Activated CD4-positive, alpha-beta T cell treated with anti-CD3 and anti-CD28 coated beads, Interleukin-2, Interleukin-6, amounts not matched to agents 100 ng/mL and 50 ng/mL, durations not matched to agents 16 hours and 8 hours (primary cell): ENCODE measurements at places on chromosomes 12 and 14.
A peak's percentile ranks its signal among the peaks of the same experiment; 100 is the strongest.

DNA sequence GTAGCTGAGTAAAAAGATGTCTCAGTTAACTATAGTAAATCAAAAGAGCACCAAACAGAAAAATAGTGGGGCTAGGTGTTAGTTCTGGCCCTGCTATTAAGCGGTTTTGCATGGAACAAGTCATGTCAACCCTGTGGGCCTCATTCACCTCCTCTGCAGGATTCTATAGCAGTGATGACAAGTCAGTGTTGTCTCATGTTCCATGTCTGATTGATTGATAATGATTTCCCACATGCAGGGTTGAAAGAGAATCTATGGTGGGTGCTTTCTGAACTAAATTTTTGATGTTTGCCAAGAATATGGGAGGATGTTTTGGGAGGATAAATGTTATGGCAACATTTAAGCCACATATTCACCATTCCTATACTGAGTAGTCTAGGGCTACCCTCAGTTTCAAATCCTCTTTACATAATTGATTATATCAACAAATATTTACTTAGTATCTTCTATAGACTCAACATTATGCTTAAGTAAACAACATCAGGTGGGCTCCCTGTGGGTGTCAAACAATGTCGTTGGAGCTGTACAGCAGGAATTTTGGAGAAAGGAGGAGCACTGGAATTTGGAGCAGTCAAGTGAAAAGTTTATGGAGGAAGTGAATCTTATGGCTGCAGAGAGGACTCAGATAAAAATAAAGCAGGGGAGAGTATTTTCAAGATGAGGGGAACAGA is 48.6 kb downstream of the IRAK3 start:
- no peak for DNase-seq

GRCh38 chr14:67583711-67584644 is 16.1 kb downstream of the PIGH start:
- DNase-seq: peak; percentile 35

- DNase-seq: no peak
These were observed 2.7 kb downstream of the NCKAP5L start for GRCh38 chr12:49825360-49825970.

GRCh38 chr14:61319706-61320105 is 1.7 kb upstream of the PRKCH start:
- no peak for DNase-seq

GRCh38 chr14:33704481-33704880 is 246.4 kb downstream of the EGLN3 start:
- DNase-seq: no peak

- DNase-seq: no peak
These were observed 37.2 kb downstream of the ATP2B1 start for GRCh38 chr12:89671469-89671868.

- DNase-seq: no peak
These were observed 49.5 kb downstream of the TSPAN19 start for GRCh38 chr12:84986586-84986985.

DNA sequence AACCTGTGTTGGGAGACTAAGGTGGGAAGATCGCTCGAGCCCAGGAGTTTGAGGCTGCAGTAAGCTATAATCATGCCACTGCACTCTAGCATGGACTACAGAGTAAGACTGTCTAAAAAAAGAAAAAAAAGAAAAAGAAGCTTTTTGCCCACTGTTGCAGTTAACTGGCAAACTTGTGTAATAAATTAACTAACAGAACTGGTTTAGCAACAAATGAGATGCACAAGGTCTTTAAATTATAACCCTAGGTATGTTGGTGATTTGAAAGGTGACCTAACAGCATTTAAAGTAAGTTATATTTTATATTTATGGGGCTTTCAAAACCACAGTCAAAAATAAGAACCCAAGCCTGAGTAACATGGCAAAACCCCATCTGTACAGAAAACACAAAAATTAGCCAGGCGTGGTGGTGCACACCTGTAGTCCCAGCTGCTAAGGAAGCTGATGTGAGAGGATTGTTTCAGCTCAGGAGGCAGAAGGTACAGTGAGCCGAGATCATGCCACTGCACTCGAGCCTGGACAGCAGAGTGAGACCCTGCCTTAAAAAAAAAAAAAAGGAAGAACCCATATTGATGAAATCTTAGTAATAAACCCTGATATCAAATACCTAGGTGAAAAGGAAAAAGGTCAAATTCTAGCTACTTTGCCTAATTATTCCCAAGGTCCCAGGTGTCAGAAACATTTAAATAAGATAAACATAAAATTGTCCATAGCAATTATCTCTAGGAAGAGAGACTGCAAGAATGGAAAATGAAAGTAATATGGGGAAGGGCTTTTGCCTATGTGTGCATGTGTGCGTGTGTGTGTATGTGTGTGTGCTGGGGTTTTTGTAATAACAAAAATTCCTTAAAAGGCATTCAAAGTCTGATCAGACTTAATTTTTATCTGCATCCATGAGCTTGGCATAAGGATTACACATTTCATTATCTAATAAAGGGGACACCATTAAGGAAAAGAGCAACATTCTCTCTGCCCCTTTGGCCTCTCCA is 15.4 kb downstream of the SYNE2 start:
- DNase-seq: no peak

DNA sequence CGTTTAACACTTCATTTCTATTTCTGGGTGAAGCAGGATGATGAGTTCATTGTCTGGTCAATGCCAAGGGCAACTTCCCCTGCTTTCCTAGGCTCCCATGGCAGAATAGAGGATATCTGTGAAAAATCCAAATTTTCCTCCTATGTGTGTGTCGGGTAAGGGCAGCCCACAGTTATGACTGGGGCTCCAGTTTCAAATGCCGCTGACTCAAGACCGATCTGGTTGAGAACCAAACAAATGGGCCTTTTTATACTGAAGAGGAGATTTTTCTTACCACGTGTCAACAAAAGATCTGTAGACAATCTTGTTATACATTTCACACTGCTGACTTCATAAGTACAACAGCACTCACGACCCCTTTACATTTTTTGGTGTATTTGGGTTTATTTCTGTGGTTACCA is 120.8 kb downstream of the CHST11 start:
- peak; percentile 40 for DNase-seq

DNA sequence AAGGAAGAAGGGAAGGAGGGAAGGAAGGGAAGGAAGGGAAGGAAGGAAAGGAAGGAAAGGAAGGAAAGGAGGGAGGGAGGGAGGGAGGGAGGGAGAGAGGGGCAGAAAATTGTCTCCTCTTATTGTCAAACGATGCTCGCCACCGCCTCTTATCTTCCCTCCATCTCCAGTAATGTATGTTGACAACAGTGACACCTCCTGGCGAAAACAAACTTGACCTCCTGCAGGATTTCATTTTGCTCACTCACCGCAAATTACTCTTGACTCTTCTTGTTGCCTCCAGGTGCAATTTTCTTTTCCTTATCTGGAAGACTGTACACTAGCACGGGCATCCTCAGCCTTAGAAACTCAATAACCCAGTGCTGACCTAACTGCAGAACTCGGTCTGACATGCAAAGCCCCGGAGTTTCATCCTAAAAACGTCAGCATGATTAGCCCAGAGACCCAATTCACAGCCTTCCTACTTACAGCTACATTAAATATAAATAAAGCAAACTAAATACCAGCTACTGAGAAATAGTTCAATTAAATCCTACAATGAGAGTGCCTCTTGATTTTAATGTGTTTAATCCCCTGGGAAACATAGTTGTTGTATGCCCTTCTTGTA is 512.4 kb upstream of the TMPO start:
- peak; percentile 54 for DNase-seq

DNA sequence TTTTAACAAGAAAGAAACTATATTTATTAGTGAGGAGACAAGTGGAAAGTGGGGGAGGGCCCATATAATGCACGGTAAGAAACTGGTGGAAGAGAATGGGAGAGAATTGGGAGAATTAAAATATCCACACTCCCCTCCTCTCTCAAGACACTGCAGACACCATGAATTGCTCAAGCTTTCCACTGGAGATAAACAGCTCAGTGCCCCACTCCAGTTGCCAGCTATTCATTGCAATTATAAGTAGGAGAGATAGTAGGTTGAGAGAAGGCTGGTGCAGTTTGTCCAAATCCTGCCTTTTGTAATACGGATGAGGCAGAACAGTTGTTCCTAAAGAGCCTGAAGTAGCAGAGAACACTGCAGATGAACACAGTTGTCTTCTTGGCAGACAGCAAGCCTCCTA is 38.2 kb downstream of the DCAF5 start:
- DNase-seq: no peak

- DNase-seq: no peak
These were observed 273.1 kb upstream of the NOVA1 start for GRCh38 chr14:26870722-26871617.

DNA sequence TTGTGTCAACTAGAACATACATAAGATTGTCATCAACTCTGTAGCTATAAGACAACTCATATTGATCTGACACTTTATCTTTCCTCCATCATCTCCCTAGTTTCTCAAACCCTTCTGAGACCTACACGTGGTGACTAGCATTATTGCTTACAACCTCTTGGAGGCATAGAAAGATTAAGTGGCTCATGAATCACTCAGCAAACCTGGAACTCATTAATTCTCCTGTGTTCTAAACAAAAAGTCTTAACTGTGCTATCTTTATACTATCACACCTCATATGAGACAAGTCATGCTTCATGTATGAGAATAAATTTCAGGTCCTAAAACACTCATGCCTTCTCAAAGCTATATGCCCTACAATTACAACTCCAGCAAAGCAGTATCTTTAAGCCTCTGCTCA is 408.6 kb upstream of the SYT1 start:
- no peak for DNase-seq

DNA sequence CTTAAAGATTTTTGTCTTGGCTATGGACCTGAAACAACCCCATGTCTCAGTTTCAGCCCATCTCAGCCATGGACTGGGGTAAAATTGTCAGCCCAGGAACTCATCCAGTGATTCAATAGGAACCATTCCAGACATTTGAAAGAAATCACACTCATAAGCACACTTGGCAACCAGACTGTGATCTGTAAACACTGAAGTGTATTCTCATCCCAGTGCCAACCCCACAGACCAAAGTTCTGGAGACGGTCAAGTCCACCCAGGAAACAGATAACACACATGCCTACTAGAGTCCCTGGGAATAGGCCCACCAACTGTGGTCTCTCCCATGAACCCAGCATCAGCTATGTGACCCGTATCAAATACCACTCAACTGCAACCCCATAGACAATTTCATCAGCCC is 804.6 kb downstream of the TRHDE start:
- DNase-seq: no peak

- DNase-seq: peak; percentile 17
These were observed 33.5 kb downstream of the SLC6A12 start for GRCh38 chr12:180445-180844.

GRCh38 chr14:69519204-69520100 is 34.9 kb downstream of the PLEKHD1 start:
- no peak for DNase-seq

DNA sequence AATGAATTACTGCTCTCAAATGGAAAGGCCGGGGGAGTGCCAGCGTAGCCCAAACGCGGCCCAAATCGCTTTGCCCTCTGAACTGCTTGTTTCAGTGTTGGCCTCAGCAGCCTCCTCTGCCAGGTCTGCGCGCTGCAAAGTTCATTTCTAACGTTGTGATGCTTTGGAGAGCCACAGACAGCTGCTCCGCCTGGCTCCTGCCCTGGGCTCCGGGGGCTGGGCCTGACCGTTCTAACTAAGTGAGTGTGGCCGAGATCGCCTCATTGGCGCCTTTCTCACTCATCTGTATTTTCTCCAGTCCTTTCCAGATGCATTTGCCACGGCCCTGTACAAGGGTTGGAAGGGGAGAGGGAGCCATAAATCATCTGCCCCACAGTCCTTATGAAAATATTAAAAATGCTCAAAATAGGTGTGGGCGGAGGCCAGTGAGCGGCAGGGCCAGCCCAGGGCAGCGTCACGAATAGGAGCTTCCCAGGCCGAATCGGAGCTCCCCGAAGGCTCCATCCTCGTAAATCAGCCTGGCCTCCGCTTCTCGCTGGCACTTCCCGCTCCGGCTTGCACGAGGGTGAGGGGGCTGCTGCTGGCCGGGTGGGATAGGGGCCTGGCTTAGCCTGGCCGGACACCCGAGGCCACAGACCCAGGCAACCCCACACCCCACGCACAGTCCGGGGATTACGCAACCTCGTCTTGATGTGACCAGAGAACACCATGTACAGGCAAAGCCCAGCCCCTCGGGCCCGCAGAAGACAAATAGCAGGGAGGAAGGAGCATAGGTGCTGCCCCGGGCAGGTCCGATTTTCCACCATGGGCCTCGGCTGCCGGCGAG is 196.6 kb upstream of the DIO3 start:
- no peak for DNase-seq

DNA sequence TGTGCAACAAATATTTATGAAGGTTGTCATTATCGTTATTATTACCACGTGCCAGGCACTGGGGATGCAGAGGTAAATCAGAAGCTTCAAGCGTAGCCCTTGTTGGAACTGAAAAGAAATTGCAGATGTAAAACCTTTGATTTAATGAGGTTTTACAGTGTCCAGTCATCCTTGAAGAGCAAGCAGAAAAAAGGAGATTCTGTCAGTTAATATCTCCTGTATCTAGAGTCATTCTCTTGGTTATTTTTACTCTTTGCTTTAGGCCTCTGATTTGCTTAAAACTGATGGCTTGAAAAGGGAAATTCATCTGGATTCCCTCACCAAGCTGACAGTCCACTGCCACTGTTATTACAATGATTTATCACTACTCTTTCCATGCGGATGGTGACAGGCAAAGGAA is 179.3 kb downstream of the GALC start:
- no peak for DNase-seq

GRCh38 chr14:72243309-72244293 is 311.4 kb downstream of the RGS6 start:
- DNase-seq: no peak

GRCh38 chr14:63647696-63648410 is 6.2 kb upstream of the WDR89 start:
- DNase-seq: no peak

DNA sequence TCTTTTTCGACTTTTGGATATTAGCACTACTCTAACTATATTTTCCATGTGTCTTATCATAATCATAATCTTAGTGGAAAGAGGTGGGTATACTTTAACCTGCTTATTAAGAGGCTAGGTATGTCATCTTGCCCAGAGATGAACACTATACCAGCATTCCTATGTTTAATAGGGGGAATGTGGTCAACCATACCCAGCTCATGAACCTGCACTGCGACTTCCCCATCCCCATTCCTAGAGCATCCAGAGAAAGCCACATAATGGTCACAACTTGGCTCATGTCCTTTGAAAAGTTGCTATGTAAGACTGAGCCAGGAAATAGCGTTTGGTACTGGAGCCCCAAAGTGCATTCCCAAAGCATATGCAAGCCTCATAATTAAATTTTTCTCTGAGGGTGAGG is 55.2 kb downstream of the TMCC3 start:
- no peak for DNase-seq

- no peak for DNase-seq
These were observed 72.7 kb downstream of the NIN start for GRCh38 chr14:50758305-50758704.
